ENCODE measurements at places on chromosomes 5 and 9. TPM values are rescaled to one million over a fixed set of nuclear protein-coding genes. Genes with fewer than 3 reads are reported as not detected.

FOXD4L6 gene
- total RNA-seq = not detected

RLN2 gene
- total RNA-seq = not detected

EPB41L4A gene
- total RNA-seq = 29.4 TPM

OSMR gene
- 103 TPM for total RNA-seq

ACOT12 gene
- not detected for total RNA-seq

C1QTNF3 gene
- 11.7 TPM for total RNA-seq

ZDHHC11B gene
- 1.9 TPM for total RNA-seq

PCDHB5 gene
- 4.4 TPM for total RNA-seq

PCDHB7 gene
- total RNA-seq = 5.0 TPM

LCN2 gene
- 6.0 TPM for total RNA-seq

WWC1 gene
- total RNA-seq = 2.1 TPM

ADAMTS16 gene
- total RNA-seq = 2.7 TPM

GALNT12 gene
- 10.7 TPM for total RNA-seq

ANXA1 gene
- 293 TPM for total RNA-seq

CEP78 gene
- total RNA-seq = 19.8 TPM

NFIB gene
- total RNA-seq = 137 TPM

FOXD4L5 gene
- total RNA-seq = 0.27 TPM

LIFR gene
- total RNA-seq = 106 TPM

SPOCK1 gene
- total RNA-seq = 52.4 TPM

BRD9 gene
- 38.5 TPM for total RNA-seq

RORB gene
- 2.5 TPM for total RNA-seq

ZFP37 gene
- total RNA-seq = 6.5 TPM

ADGRD2 gene
- total RNA-seq = not detected

SLC6A18 gene
- not detected for total RNA-seq

ARAP3 gene
- total RNA-seq = 22.4 TPM

Measured in sciatic nerve (tissue), 2 donors.